CD4-positive, alpha-beta T cell treated with Interleukin-21 for 1 hour (primary cell): ENCODE measurements at places on chromosomes 1 and 21.

DNA sequence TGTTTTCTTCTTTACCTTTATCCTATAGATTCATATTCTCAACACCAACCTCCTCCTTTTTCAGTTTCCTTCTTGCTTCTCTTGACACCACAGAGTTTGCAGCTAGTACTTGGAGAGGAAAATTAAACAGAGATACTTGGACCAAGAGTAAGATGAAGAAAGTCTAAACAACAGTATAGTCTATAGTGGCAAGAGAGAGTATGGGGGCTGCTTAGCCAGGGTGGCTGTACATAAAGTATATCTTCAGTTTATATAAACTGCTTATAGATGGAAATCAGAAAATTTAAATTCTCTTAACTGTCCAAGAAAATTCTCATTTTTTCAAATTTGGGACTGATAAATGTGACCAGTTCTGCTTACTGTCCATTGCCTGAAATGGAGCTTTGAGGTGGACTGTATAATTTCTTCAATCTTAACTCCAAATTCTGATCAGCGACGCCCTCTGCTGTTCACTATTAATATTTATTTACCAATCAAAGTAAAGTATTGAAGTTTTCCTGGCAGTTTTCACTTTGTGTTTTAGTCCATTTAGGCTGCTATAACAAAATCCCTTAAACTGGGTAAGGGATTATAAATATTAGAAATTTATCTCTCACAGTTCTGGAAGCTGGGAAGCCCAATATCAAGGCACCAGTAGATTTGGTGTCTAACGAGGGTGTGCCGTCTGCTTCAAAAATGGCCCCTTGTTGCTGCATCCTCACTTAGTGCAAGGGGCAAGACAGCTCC lies 14.8 kb upstream of the METTL18 start:
- peak; percentile 59 for DNase-seq

DNA sequence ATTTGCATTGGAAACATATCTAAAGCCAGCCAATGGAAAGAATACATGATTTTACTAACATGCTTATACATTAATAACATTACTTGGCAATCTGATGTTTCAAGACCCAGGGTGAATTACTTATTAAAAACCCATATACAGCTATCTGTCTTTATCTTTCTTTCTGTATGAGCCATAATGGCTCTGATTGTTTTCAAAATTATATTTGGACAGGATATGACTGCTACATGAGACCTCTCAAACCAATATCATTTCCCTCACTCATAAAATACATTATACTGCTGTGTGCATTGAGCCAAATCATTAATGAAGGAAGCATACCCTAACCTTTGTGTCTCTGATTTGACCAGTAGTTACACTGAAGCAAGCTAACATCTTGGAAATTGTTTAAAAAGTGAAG lies 205.9 kb upstream of the DPYD start:
- no peak for DNase-seq

DNA sequence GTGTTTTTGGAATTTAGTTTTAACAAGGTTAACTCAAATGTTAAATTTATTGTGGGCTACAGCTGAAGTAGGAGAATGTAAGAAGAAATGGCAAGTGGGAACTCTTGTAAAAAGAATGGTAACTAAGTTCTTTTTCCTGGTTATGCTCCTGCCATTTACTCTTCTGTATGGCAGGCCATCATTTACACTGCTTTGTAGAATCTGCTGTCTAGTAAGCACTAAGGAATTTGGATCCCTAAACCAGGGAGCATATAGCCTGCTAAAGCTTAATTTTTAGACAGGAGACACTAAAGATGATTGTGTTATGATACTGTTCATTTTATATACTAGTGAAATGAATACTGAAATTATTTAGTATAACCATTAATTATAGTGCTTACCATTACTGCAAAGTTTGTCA lies 85.3 kb downstream of the CAMTA1 start:
- no peak for DNase-seq

GRCh38 chr1:234656944-234657654 lies 47.1 kb upstream of the IRF2BP2 start:
- DNase-seq: peak; percentile 16

DNA sequence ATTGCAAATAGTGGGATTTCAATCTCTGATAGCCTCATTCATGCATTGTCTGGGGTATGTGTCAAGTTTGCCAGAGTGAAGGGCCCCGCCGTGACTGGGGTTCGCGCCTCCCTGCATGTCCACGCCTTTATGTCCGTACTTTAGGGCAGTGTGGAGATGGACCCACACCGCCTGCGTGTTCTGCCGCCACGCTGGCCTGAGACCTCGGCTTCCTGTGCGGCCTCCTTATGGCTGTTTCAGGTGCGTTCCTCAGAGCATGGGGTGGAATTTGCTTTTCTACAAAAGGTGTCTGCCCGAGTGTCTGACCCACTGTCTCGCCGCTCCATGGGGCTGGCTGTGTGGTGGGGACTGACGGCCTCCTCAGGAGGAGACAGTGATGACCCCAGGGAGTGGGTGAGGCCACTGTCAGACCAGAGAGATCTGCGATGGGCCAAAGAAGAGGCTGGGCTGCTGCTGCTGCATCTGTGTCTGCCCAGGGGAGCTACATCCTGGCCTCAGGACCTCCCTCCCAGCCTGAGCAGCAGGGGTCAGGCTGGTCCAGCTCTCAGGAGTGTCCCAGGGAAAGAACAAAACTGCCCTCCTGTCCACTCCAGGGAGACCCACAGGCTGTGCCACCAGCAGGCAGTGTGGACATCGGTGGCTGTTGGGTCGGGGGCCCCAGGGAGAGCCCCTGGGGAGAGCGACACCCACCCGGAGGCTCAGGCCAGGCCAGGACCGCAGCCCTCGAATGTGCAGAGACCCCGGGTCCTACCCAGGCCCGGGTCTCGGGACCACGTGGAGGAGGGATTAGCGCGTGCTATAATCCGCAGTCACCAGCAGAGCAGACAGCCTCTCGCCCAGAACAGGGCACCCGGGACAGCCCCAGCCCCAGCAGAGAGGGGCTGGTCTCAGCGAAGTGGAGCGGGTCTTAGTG lies 9.8 kb upstream of the SLC19A1 start:
- no peak for DNase-seq

DNA sequence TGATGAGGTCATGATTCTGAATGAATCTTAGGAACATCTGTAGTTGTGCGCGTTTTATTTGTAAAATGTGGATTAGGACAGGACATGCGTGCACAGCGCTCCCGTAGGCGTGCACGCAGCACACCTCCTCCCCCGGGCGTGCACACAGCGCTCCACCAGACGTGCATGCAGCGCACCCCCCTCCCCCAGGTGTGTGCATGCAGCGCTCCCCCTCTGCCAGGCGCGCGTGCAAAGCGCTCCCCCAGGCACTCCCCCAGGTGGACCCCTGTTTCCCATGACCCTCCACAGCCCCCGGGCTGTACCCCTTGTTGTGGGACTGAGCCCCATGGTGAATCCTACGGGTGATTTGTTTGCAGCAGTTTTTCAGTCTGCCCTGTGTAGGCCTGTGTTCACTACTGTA lies 61.6 kb downstream of the S100B start:
- DNase-seq: no peak
